ENCODE measurements at places on chromosomes 3 and 15.

- no peak for DNase-seq
These were observed 111.6 kb downstream of the GREM1 start for GRCh38 chr15:32829436-32829835.

- DNase-seq = no peak
These were observed 35.5 kb downstream of the EOMES start for GRCh38 chr3:27686642-27687041.

DNA sequence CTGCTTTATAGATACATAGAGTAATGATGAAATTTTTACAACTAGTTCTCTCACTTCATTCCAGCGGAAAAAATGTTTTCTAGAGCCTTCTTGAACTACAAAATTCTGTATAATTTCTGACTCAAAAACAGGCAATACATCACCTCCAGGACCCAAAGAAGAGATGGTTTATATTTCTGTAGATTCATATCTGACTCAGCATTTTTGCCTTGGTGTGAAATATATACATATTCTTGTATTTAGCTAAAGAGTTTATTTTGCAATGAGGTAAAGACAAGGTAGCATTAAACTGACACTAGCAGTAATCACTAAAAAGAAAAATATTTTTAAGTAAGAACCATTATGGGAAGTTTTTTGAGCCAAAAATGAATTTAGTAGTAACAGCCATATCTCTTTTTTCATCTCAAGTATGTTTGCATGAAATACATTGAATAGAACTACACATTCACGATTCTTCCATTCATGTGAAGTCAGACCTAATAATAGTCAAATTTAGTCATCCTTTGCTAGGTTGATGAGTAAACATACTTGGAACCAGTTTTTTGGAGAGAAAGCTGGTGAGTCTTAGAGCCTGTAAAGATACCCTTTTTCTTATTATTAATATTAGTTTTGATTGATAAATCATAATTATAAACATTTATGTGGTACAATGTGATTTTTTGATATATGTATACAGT is 31.6 kb downstream of the COL8A1 start:
- DNase-seq = no peak

GRCh38 chr15:90545095-90545494 is 15.4 kb downstream of the CRTC3 start:
- DNase-seq = no peak

DNA sequence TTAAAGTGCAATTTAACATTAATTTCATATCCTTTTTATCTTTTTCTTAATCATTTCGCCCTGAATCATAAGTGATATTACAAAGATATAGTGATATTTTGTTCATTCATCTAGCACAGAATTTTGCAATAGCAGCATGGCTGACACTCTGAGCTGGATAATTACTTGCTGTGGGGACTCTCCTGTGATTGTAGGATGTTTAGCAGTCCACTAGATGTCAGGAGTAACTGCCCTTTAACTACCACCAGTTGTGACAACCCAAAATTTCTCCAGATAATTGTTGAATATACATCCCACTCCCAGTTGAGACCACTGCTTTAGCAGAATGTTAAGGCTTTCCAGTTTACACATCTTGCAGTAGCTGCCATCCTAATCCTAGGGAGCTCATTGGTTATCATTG is 196.8 kb upstream of the MBNL1 start:
- no peak for DNase-seq

GRCh38 chr3:49164983-49165720 is 979 bp downstream of the CCDC71 start:
- no peak for DNase-seq

DNA sequence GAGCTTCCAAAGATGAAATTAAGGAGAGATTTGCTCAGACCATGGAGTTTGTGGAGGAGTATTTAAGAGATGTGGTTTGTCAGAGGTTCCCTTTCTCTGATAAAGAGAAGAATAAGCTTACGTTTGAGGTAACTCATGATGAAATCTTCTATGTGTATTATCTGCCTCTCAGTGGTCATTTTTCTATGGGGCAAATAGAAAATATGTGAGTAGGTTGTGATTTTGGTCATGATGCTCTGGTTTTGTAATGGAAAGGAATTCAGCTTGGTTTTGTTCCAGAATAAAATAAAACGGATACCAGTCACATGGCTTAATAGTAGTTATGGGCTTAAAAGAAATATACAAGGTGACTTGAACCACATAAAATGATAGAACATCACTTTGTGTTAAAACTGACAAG is 181.1 kb downstream of the ITPR1 start:
- DNase-seq = no peak

- no peak for DNase-seq
These were observed 160.7 kb downstream of the PDE8A start for GRCh38 chr15:85142312-85142711.

- no peak for DNase-seq
These were observed 50.8 kb downstream of the SLC12A8 start for GRCh38 chr3:125161607-125162219.
